Esophagus muscularis mucosa (tissue), 4 donors: ENCODE measurements at places on chromosomes 7 and 10. TPM values are rescaled to one million over a fixed set of nuclear protein-coding genes. Genes with fewer than 3 reads are reported as not detected.

DNA sequence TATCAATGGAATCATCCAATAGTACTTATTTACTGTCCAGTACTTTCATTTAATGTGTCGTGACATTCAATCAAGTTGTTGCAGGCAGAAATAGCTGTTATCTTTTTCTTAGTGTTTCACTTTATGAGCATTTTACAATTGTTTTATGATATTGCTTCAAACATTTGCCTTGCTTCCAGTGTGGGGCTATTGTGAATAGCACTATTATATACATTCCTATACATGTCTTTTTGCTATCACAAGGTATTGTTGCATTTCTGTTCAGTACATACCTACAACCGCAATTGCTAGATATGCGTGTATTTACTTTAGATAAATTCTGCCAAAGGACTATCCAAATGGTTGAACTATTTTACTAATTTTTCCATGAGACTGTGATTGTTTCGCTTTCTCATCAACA, 34.9 kb downstream of the CYP2C8 start:
- no peak overlapping the region for H3K4me3 ChIP-seq
- H3K27ac ChIP-seq, result no peak overlapping the region
- no peaks in the 10 kb centered on the region for H3K27me3 ChIP-seq
- H3K36me3 ChIP-seq, result no peaks in the 10 kb centered on the region
- DNase-seq, result no peak

GRCh38 chr10:132273966-132274365, 33.8 kb downstream of the STK32C start:
- no peak for DNase-seq
- H3K4me3 ChIP-seq, result no peak overlapping the region
- no peaks in the 10 kb centered on the region for H3K27me3 ChIP-seq
- no peak overlapping the region for H3K27ac ChIP-seq
- H3K4me1 ChIP-seq, result peaks cover 22% of the 10 kb centered on the region

The SFTPA1 gene
- total RNA-seq, result 11.9 TPM

The SCIN gene
- total RNA-seq, result 0.83 TPM

GRCh38 chr7:88700725-88701124, 58.8 kb upstream of the ZNF804B start:
- H3K4me3 ChIP-seq, result no peak overlapping the region
- no peaks in the 10 kb centered on the region for H3K36me3 ChIP-seq
- H3K4me1 ChIP-seq, result no peaks in the 10 kb centered on the region
- no peak overlapping the region for H3K27ac ChIP-seq
- DNase-seq, result no peak
- H3K27me3 ChIP-seq, result no peaks in the 10 kb centered on the region

The ARL3 gene
- 8.0 TPM for total RNA-seq

DNA sequence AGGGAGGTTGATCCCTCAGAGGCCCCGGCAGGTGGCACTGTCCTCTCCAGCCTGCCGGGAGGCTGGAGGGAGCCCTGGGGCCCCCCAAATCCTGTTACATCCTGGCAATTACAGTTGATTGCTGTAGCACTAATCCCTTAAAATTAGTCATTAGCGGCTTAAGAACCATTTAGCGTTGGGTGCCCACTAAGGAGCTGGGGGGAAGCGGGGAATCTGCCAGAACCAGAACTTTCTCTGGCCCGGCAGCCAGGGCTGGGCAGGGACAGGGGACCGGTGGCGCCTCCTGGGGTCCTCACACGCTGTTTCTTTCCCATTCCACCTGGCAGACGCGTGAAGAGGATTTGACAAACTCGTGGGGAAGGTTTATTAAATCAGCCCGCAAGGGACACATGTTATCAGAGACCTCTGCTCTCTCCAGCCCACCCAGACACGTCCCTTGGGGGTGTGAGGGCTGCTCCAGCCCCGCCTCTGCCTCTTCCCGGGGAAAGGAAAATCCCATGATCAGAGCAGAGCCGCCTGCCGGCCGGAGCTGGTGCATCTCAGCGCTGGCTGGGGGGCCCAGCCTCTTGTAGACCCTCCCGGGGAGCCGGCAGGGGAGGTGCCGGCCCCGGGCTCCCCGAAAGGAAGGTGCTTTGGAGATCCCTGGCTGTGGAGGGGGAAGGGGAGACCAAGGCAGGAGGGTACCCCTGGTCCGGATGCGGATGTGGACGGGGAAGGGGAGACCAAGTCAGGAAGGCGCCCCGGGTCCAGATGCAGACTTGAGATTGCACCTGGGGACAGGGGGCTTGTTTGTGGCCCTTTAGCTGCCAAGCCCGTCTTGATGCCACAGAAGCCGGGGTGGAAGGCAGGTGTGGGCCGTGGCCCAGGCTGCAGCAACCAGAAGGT, 142.7 kb downstream of the ELFN1 start:
- DNase-seq, result peak; percentile 85
- H3K27ac ChIP-seq, result no peak overlapping the region
- peaks cover 12% of the 10 kb centered on the region for H3K27me3 ChIP-seq
- no peaks in the 10 kb centered on the region for H3K4me1 ChIP-seq
- H3K36me3 ChIP-seq, result peaks cover 23% of the 10 kb centered on the region
- H3K4me3 ChIP-seq, result no peak overlapping the region

The ZNF273 gene
- total RNA-seq, result 3.7 TPM

The LHPP gene
- 20.9 TPM for total RNA-seq

The FFAR4 gene
- 0.42 TPM for total RNA-seq
